ENCODE measurements at places on chromosomes 1 and 21. TPM values are rescaled to one million over a fixed set of nuclear protein-coding genes. Genes with fewer than 3 reads are reported as not detected.

The RYR2 gene
- not detected for total RNA-seq

DNA sequence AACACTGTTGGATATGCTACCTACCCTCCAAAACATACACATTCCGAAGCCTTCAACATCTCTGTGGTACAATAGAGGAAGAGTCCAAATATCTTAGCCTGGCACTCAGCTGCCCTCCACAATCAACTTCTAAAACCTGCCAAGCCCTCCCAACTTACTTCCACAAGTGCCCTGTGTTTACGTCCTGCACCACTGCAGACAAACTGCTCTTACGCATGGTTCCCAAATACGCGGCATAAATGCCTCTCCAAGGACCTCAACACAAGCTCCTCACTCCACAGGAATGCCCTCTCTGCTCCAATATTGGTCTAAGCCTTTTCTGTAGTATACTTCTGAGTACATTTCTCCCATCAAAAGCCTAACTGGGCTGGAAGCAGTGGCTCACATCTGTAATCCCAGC, 6.8 kb downstream of the AK2 start:
- peaks cover 47% of the 10 kb centered on the region for H3K36me3 ChIP-seq
- DNase-seq: no peak
- peaks cover 73% of the 10 kb centered on the region for H3K4me1 ChIP-seq

GRCh38 chr1:107263291-107263915, 122.6 kb downstream of the NTNG1 start:
- H3K27ac ChIP-seq: no peak overlapping the region
- H3K27me3 ChIP-seq: peaks cover 2% of the 10 kb centered on the region
- no peak overlapping the region for H3K4me3 ChIP-seq
- no peak for DNase-seq
- H3K4me1 ChIP-seq: no peaks in the 10 kb centered on the region

The RGS18 gene
- not detected for total RNA-seq

- peaks cover 36% of the 10 kb centered on the region for H3K27me3 ChIP-seq
- no peaks in the 10 kb centered on the region for H3K4me1 ChIP-seq
- H3K4me3 ChIP-seq: no peak overlapping the region
These were observed 18.7 kb downstream of the UBL4B start for GRCh38 chr1:110130989-110131388.

The MNDA gene
- not detected for total RNA-seq

The PPFIA4 gene
- total RNA-seq: 14.9 TPM

The SPSB1 gene
- 10.0 TPM for total RNA-seq

DNA sequence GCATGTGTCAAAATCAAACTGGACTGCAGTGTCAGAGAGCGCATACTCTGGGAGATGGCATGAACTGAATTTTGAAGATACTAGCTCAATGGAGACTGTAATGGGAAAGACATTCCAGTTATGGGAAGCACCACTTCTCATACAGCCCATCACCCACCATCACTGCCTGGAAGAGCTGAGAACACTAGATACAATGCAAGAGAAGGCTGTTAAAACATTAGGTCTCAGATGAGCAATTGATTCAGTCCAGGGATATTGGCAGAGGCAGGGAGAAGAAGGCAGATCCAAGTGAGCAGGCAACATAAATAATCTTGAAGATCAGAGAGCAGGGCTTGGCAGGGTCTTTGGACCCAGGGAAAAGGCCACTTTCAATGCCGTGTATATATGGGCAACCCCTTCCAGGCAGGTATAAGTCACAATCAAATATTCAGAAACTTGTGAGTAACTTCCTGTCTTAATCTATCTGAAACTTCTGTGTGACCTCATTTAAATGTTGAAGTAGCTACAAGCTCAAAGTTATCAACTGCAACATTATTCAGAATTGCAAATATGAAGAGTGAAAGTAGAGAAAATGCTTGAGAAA, 290.3 kb upstream of the SGIP1 start:
- DNase-seq: peak; percentile 4
- H3K4me3 ChIP-seq: no peak overlapping the region
- peaks cover 35% of the 10 kb centered on the region for H3K4me1 ChIP-seq
- peaks cover 2% of the 10 kb centered on the region for H3K27me3 ChIP-seq

DNA sequence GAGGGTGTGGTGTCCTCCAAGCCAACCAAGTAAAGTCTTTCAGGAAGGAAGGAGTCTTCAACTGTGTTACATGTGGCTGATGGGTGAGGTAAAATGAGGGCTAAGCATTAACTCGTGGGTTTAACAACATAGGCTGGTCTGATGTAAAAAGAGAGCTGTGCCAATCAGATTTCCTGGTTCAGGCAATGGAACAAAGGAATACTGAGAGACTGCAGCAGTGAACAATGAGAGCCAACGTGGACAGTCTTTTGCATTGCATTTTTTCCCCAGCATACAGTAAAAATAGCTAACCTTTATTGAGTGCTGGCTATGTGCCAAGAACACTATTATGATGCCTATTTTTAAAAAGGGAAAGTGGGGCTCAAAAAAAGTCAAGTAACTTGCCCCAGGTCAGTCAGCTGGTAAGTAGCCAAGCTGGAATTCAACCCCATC, 31.1 kb downstream of the DLGAP3 start:
- no peak for DNase-seq
- H3K4me3 ChIP-seq: no peak overlapping the region
- no peaks in the 10 kb centered on the region for H3K4me1 ChIP-seq
- H3K27me3 ChIP-seq: peaks cover 8% of the 10 kb centered on the region
- H3K36me3 ChIP-seq: no peaks in the 10 kb centered on the region

The KCNJ6 gene
- total RNA-seq: not detected

DNA sequence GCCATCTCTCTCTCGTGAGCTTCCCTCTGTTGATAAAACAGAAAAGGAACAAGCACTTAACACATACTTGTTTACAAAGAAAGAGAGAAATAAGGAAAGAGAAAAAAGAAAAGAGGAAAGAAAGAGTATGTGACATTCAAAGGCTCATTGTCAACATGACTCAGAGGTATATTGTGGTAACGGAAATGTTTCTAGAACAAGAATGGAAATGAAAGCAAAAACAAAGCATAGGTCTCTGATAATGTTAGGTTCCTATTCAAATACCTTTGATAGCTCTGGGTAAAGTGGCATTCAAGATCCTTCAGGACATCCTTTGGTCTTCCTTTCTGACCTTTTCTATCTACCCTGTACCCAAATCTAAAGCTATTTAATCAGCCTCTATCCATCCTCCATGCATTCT, 67.4 kb upstream of the DMRTA2 start:
- H3K36me3 ChIP-seq: peaks cover 17% of the 10 kb centered on the region
- H3K27me3 ChIP-seq: no peaks in the 10 kb centered on the region
- no peak overlapping the region for H3K4me3 ChIP-seq
- H3K4me1 ChIP-seq: peaks cover 12% of the 10 kb centered on the region
- H3K27ac ChIP-seq: peak overlapping the region; percentile 86

DNA sequence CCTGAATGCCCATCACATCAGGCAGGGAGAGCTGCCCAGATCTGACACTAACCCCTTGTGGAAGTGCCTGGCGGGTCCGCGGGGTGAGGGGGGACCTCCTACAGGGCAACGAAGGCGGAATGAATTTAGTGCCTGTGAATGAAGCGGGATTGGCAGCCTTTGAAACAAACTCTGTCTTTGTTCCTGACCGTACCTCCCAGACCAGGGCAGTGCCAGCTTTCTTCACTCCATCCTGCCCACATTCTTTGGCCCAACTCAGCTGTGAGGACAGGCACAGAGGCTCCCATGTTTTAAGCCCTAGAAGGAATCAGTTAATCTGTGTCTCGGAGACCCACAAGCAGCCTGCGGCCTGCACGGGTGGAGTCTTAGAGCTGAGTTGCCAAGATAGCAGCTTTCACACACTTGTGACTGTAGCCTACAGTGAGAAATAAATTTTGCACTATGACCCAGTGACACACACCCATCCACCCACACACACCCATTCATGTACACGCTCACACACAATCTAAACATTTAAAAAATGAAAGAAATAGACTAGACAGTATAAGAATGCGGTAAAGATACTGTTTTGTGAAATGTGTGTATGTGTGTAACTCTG, 60.1 kb upstream of the USP24 start:
- no peaks in the 10 kb centered on the region for H3K27me3 ChIP-seq
- no peak for DNase-seq
- H3K36me3 ChIP-seq: no peaks in the 10 kb centered on the region
- no peak overlapping the region for H3K27ac ChIP-seq
- H3K4me1 ChIP-seq: peaks cover 26% of the 10 kb centered on the region

GRCh38 chr1:33248244-33248643, 8.0 kb upstream of the ZNF362 start:
- H3K36me3 ChIP-seq: no peaks in the 10 kb centered on the region
- DNase-seq: no peak
- no peaks in the 10 kb centered on the region for H3K4me1 ChIP-seq
- H3K27me3 ChIP-seq: peaks cover 25% of the 10 kb centered on the region

DNA sequence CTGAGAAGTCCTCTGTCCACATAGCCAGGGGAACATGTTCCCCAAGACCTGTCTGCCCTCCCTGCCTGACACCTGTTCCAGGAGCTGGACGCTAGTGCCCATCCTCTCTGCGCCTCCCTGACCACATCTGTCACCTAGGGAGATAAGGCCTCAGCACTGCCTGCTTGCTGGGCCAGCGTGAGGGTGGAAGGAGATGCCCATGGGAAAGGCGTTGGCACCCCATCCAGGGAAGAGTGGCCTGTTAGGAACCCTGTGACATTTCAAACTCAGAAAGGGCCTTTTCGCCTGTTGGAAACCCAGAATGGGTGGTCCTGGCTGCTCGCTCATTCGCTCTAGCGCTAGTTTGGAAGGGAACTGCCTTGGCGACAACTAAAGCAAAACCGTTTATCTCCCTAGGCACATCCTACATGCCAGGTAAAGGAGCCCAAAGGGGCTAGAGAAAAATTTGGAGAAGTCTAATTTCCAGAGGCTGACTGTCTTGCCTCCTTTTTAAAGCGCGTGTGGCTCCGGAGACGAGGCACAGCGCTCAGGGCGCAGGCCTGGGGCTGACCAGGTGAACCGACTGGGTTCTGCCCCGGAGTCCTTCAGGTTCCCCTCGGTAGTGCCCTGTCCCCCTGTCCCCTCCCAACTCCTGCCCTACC, 410 bp downstream of the ACTA1 start:
- DNase-seq: no peak
- H3K27me3 ChIP-seq: peaks cover 84% of the 10 kb centered on the region
- H3K27ac ChIP-seq: peak overlapping the region; percentile 23
- H3K4me1 ChIP-seq: peaks cover 12% of the 10 kb centered on the region

GRCh38 chr1:168917309-168917708, 188.3 kb upstream of the DPT start:
- no peak overlapping the region for H3K27ac ChIP-seq
- H3K36me3 ChIP-seq: no peaks in the 10 kb centered on the region
- peaks cover 16% of the 10 kb centered on the region for H3K4me1 ChIP-seq
- H3K4me3 ChIP-seq: no peak overlapping the region

- no peaks in the 10 kb centered on the region for H3K36me3 ChIP-seq
- no peak overlapping the region for H3K4me3 ChIP-seq
- H3K27ac ChIP-seq: no peak overlapping the region
These were observed 164.7 kb downstream of the ZNF648 start for GRCh38 chr1:181896824-181897223.

DNA sequence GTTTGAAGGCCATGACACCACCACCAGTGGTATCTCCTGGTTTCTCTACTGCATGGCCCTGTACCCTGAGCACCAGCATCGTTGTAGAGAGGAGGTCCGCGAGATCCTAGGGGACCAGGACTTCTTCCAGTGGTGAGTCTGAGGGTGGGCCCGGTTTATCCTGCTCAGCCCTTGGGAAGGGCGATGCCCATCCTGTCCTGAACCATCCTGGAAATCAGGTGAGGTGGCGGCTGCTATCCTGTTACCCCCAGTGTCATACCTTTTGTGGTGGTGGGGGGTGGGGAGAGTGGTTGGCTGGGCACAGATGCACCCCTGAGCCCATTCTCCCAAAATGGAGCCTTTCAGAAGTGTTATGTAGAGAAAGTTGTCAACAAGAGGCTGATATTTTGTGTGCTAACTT, 16.3 kb downstream of the CYP4B1 start:
- no peaks in the 10 kb centered on the region for H3K4me1 ChIP-seq
- no peaks in the 10 kb centered on the region for H3K36me3 ChIP-seq
- no peaks in the 10 kb centered on the region for H3K27me3 ChIP-seq
- no peak for DNase-seq

GRCh38 chr1:117059334-117059677, 820 bp upstream of the TTF2 start:
- peaks cover 45% of the 10 kb centered on the region for H3K4me1 ChIP-seq
- H3K4me3 ChIP-seq: no peak overlapping the region
- peaks cover 28% of the 10 kb centered on the region for H3K36me3 ChIP-seq
- no peaks in the 10 kb centered on the region for H3K27me3 ChIP-seq
